ENCODE measurements at places on chromosomes 3 and 15.
A peak's percentile ranks its signal among the peaks of the same experiment; 100 is the strongest.

- no peak for DNase-seq
Observed at GRCh38 chr3:184255291-184256039, 5.9 kb downstream of the CAMK2N2 start.

DNA sequence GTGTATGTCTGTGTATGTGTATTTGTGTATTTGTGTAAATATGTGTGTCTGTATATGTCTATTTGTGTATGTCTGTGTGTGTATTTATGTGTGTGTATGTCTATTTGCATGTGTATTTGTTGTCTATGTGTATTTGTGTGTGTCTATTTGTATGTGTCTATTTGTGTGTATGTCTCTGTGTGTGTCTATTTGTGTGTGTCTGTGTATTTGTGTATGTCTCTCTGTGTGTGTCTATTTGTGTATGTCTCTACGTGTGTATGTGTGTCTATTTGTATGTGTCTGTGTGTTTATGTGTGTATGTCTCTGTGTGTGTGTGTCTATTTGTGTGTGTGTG, 30.4 kb downstream of the PTH1R start:
- no peak for DNase-seq

GRCh38 chr3:29195056-29195455, 85.8 kb upstream of the RBMS3 start:
- no peak for DNase-seq

DNA sequence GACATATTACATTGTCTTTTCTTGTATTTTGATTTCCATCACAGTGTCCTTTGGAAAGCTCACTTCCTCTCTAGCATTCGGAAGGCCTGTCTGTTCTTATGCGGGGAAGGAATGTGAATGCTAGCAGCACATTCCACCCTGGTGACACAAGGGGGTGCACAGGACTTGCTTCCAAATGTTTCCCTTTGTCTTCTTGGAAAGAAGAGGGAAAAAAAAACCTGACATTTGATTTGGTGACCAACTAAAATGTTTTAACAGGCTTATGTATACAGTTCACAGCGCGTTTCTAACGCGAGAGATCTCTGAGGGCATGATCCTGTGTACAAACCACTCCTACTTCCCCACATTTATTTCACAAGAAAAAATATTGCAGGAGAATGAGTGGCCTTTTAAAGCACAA, 107.6 kb upstream of the FXR1 start:
- peak; percentile 7 for DNase-seq

DNA sequence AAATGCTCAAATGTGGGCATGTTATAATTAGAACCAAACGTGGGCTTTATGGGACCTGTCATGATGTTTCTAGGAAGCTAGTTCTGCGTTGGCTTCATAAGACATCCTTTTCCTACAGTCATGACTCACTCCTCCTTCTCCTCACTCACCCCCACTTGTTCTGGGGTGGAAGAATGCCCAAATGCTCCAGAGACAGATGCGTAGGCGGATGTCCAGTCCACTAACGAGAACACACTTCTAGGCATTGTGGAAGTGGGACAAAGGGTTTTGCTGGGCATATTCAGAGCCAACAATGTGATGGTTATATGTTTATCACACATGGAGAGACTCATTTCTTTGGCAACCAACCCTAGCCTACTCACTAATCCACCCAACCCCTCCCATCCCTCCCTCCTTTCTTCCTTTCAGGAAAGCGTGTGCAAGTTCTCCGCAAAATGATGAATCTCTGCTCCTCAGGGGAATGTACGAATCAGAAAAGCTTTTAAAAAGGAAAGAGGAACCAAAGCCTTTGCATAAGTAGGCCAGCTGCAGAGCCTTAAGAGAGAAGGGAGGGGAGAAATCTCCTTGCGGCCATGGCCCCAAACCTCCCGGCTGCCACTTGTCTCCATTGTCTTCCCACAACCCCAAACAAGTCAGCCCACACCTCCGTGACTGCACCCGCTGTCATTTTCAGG, 123.0 kb upstream of the SPRED1 start:
- DNase-seq, result peak; percentile 50

DNA sequence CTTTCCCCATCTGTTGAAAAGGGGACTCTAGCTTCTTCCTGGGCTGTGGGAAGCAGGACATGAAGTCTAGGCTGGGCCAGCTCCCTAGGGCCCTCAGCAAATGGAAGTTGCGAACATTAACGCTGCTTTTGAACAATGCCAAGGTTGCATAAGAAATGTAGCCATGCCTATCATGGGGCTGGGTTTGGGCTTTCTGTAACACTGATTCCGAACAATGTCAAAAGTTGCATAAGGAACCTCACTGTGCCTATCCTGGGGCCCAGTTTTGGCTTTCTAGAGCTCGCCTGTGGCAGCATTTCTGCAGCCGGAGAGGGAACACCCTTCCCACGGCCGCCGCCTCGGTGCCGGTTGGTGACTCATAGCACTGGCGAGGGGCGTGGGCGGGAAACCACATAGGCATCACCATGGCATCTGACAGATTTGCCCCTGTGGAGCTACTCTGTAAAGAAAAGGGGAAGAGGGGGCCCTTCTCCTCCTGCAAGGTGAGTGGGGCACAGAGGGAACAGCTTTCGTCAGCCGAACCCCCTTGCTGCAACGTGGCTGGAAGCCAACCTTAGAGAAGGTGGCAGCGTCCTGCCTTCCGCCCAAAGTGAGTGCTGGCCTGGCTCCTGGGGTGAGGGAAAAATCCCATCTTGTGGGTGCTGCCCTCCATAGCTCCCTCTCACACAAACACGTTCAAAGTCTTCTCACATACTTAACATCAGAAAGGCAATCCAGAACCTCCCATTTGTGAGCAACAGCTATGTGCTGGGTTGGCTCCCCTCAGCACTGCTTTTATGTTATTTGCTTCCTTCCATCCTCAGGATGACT, 46.6 kb upstream of the ATP2B2 start:
- DNase-seq, result no peak

GRCh38 chr3:126659915-126660886, 5.3 kb upstream of the TXNRD3 start:
- no peak for DNase-seq

DNA sequence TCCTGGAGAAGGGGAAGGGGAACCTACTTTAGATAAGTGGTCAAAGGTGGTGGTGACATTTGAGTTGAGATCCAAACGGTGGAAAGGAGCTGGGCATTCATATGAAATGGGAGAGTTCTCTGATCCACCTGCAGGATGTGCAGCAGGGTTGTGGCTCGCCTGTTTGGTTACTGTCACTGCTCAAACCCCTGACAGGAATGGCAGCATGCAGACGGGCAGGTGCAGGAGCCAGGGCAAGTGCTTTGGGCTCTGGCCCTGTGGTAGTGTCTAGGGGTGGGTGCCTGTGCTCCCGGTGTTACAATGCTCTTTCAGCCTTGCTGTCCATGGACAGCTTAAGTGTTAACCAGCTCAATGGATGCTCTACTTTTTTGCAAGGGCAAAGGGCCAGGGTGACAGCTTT, 18.5 kb downstream of the PAQR9 start:
- DNase-seq, result no peak

DNA sequence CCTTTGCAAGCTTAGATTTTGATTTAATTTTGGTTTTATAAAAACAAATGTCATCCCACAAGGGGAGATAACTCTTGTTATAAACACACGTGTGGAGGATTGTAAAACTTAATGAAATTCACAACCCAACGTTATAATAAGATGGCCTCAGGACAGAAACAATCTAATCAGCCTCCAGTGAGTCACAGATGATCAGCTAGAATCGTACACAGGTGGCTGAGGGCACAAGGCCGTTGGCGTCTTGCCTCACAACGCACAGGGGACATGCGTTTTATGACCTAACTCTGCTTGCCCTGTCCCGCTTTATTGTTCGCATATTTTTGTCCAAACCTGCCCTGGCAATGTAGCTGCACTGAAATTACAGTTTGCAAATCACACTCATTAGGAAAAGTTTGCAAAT, 121.9 kb upstream of the PDZRN3 start:
- DNase-seq, result no peak

- DNase-seq, result no peak
Observed at GRCh38 chr3:37190667-37191066, 16.3 kb upstream of the LRRFIP2 start.
